ENCODE measurements at places on chromosomes 2 and 18.

GRCh38 chr2:231093933-231094332 lies 30.9 kb downstream of the HTR2B start:
- no peak for DNase-seq

DNA sequence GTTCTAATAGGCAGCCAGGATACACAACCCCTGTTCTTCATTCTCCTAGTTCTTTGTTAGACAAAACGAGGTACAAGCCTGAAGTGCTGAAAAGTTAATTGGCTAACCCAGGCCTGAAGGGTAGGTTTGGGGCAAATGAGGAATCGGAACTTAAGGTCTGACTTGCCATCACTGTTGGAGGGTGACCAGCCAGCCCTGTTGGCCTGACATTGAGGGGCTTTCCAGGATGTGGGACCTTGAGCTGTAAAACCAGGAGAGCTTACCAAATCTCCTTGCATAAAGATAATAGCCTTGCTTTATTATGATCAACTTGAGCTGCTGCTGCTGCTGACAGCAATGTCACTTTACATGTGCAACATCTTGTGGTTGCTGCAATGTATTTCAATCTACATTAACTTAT lies 256.0 kb downstream of the VAPA start:
- DNase-seq: no peak

GRCh38 chr2:238448031-238448955 lies 21.6 kb downstream of the ASB1 start:
- DNase-seq: no peak

GRCh38 chr2:37274359-37274965 lies 43.0 kb downstream of the NDUFAF7 start:
- DNase-seq: no peak

DNA sequence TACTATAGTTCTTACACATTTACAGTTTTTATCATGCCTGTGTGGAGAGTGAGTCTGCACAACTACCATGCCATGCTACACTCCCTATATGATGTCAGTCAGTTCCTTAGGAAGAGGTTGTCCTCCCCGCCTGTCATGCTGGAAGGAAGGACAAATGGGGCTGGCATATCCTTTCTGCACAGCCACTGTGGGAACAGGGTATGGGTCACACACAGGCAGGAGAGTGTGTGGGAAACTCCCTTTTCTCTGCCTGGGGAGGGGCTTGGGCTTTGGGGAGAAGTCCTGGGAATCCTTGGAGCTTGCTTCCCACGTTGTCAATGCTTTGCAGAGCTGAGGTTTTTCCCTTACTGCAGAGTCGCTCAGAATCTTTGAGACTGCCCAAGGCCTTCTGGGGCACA lies 232.1 kb downstream of the PRKCE start:
- DNase-seq: no peak

- no peak for DNase-seq
Observed at GRCh38 chr2:149271575-149271974, 58.8 kb upstream of the LYPD6 start.

DNA sequence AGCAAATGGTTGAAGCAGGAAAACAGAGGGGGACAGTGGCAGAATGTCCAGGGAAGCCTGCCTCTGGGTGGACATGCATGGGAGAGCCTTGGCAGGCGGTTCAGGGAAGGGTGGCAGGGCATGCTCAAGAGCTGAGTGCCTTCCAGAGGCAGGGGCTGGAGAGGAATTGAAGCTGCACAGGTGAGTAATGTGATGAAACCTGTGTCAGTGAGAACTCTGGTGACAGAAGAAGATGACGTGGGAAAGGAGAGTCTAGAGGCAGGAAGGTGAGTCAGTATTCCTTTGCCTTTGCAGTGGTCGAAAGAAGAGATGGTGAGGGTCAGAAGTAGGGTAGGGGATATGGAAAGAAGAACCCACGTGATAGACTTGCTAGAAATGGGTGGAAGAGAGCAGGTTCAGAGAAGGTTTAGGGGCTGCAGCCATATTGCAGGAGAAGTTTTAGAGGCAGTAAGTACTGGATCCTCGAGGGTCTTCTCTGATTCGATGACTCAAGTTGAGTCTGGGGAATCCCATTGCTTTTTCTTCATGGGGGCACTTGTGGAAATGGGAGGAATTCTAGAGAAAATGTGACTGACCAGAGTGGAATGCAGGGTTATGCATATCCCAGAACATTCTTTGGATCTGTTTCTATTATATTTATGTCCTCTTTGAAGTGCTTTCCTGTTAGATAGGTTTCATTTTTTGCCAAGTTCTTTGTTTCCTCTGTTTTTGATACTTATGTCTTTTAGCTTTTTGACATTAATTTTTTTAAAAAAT lies 37.4 kb downstream of the TMEM87B start:
- DNase-seq: no peak

- DNase-seq: no peak
Observed at GRCh38 chr2:154978710-154979109, 280.2 kb downstream of the KCNJ3 start.

GRCh38 chr18:62609764-62610163 lies 86.9 kb downstream of the ZCCHC2 start:
- DNase-seq: no peak

- DNase-seq: no peak
Observed at GRCh38 chr2:233185330-233185729, 66.1 kb upstream of the ATG16L1 start.

DNA sequence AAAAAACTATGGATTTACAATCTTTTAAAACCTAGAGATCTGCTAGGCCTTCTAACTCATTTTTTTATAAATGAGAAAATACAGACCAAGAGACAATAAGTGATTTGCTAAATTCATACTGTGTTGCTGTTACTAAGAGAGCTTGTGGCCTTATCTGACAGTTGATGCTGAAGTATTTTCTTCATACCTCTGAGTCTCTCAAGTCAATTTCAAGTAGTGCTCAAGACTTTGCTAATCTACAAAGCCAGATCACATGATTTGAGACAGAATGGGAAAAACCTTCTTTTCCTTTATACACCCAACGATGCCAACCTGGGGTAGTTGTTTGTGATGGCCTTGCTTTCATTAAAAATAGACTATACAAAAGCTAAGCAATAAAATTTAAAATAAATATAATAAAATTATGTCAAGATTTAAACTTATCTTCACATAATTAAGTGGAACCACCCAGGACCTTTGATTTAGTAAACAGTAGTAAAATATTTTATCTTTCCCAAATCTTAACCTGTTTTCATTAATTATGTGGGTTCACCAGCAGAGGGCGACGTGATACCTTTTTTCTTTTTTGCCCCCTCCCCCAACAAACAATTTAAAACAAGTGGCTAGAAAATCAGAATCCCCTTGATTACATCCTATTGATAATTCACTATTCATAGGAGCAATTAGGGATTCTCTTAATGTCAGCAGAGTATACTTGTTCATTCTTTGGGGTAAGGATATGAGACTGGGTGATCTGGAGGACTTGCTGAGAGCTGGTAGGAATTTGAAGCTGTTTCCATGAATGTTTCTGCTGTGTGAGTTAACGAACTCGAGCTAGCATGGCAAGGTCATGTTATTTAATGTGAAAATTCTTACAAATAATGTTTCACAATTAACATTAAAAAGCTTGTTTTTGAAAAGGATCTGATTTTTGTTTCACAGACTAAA lies 49.6 kb upstream of the SLC5A7 start:
- DNase-seq: no peak

GRCh38 chr2:224957540-224958461 lies 84.5 kb downstream of the DOCK10 start:
- DNase-seq: no peak

- no peak for DNase-seq
Observed at GRCh38 chr2:60735496-60736250, 20.4 kb upstream of the PAPOLG start.

DNA sequence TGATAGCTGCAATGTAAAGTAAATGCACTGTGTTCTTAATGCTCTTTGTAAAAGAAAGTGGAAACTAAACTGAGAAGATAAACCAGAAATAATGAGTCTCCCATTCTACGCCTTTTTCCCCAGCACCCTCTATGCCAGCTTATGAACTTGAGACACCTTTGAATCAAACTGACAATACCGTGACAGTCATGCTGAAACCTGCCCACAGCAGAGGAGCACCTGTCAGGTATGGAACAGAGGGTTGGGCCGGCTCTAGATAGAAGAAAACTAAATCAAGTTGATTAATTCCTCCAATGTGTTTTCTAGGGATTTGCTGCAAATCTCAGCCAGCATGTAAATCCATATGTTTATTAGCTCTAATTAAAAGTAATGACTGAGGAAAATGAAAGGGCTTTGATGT lies 520.6 kb upstream of the RAB12 start:
- DNase-seq: no peak

GRCh38 chr18:35519148-35519899 lies 21.6 kb upstream of the INO80C start:
- DNase-seq: no peak

DNA sequence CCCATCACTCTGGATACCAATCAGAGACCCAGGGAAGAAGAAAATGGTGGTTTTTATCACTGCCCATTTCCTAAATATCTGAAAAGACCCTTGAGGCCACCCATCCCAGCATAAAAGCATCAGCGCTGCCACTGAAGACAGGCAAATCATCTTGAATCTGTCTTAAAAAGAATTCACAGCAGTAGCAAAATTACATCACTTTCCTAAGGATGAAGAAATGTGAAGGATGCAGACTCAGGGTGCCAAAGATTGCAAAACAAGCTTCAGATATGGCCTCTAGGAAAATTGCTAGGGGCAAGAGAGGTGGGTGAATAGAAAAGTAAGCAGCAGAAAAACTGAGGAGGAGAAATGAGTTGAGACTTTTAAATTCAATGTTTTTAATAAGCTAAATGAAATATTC lies 70.0 kb downstream of the SLC25A12 start:
- no peak for DNase-seq

GRCh38 chr18:3748086-3748485 lies 298.1 kb downstream of the TGIF1 start:
- DNase-seq: no peak

- DNase-seq: no peak
Observed at GRCh38 chr2:13018490-13018889, 301.8 kb downstream of the TRIB2 start.

DNA sequence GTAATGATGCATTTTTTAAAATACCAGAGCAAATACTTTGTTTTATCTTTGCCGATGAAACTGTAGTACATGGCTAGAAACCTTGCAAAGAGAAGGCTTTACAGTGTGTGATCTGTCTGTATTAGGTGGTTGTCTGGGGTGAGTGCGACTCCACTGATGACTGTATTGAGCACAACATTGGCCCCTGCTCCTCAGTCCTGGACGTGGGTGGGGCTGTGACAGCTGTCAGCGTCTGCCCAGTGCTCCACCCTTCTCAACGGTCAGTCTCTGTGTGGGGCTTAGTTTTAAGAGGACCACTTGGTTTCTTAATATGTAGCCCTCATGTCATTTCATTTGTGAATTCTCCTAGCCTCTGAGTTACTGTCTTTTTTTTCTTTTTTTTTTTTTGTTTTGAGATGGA lies 17.4 kb upstream of the MOCOS start:
- no peak for DNase-seq

DNA sequence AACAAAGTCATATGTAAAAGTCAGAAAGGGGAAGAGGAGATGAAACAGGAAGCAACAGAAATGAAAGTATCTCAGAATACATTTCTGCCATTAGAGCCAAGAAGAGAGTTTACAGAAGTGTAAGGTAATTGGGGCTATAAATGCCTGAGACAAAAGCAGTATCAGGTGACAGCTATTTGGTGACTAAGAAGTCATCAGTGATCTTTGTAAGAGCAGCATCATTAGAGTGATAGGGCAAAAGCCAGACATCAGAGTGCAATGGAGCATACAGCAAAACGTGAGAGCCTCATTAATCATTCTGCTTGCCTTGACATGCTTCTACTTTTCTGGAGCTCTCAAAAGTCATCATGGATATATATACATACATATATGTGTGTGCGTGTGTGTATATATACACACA lies 804.7 kb upstream of the PIK3C3 start:
- no peak for DNase-seq

DNA sequence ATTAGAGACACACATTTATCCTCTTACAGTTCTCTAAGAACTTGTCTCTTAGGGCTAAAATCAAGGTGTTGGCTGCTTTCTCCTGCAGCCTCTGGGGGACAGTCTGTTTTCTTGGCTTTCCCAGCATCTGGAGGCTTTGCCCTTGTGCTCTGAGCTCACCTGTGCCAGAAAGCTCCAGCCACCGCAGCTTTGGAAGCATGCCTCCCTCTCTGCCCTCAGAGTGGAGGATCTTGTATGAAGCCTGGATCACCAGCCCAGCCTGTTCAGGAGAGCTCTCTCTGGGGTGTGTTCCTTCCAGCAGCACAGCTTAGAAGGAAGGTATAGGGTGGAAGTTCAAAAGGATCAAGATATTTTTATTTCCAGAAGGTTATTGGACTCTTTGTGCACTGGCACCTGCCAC lies 53.1 kb upstream of the TPO start:
- no peak for DNase-seq

DNA sequence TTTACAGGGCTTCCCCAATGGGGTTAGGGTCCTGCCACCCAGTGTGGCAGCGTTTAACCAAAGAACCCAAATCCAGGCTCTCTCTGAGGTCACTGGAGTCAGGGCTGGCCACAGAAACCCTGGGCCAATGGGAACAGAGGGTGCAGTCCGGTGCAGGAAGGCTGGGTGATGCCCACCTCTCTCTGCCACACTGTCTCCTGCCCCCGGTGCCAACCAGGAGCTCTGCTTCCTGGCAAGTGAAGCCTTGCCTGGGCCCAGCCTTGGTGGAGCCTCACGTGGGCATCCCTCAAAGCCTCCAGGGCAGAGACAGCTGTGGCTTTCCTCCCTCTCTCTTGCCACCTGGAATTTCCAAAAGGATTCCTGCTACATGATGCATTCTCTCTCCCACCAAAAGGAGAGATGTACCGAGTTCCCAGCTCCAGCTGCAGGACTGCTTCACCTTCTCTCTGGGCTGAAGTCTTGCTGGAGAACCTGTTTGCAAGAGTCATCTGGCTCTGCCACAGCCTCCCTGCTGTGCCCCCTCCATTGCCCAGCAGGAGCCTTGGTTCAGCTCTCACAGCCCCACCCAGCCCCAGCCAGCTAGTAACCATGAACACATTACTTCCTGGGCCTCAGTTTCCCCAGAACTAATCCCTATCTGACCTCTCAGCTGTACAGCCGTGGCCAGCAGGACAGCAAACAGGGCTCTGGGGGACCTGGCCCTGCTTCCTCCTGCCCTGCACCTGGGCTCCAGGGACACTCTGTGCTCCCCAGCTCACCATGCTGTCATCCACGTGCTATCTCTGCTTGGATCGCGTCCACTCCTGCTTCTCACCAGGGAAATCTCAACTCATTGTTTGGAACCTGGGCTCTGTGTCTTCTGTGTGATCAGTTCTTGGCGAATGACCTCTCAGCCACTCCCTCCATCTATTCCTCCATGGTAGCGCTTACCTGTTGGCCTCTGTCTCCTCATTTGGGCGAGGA lies 43.4 kb downstream of the KCNF1 start:
- DNase-seq: no peak

GRCh38 chr2:200619279-200619678 lies 33.5 kb downstream of the AOX1 start:
- DNase-seq: no peak

- no peak for DNase-seq
Observed at GRCh38 chr2:20496076-20496872, 49.4 kb downstream of the RHOB start.
